ENCODE measurements at places on chromosomes 1 and 21.

- DNase-seq = peak; percentile 58
Observed at GRCh38 chr1:103514920-103515503, 10.5 kb upstream of the RNPC3 start.

DNA sequence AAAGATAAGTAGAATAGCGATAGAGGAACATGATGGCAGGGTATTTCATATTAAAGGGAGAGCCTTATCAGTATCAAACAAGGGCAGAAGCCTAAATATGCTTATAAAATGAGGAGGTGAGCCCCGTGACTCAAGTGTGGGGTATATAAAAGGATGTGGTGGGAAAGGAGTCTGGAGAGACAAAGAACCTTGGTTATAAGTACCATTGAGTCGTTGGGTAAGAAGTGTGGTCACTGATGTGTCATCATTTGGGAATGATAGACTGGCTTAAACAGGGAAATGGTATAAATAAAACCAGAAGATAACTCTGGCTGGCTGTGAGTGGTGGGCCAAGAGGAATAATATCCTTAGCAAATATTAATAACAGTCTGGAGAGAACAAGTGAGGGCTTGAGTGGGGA is 10.9 kb upstream of the CD5L start:
- no peak for DNase-seq

GRCh38 chr1:39623053-39623452 is 16.4 kb downstream of the HEYL start:
- DNase-seq = no peak

DNA sequence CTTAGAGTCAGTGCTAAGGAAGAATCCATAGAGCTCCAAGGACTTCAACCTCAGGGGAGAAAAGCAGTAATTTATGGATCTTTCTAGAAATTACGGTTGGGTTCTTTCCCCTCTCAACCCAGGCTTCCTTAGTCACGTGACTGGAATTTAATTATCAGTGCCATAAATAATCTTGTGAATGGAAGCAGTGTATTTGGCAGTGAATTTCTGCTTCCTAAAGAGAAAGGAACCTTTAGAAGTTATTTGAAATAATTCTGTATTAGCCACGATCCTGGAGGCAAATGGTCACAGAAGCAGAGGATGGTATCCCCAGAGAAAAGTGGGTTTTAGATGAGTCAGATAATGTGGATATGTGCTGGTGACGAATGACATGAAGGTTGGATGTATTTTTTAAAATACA is 89.6 kb downstream of the NFIA start:
- no peak for DNase-seq

DNA sequence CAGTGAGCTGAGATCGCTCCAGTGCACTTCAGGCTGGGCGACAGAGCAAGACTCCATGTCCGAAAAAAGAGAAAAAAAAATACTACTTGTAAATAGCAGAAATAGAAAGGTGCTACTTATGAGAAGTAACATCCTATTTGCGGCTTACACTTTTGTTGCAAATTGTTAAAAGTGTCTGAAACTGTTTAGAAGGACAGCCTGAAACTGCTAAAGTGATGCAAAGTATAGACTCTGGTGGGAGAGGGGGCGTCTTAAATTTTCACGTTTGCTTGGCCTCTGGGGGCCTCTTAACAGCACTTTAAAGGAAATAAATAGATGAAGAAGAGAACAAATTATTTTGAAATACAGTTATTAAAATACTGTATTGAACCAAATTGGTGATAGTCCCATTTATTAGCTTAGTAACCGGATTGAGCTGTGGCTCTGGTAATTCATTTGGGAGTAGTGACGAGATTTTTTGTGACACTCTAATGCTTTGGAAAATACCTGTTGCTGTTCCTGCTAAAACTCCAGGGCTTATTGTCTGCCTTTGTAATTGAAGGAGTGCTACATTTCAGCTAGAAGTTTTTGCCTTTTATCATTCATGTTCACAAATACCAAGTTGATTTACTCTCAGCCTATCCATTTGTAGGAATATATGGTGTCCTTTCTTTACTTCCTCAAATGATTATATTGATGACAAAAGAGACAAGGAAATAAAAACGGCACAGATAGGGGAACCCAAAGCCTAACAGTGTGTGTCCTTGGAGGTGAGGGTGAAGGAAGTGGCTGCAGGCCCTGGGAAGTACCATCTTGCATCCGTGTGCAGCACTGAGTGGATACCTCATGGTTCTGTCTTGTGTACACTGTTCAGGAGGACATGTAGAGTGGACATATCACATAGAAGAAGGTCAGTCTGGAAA is 6.2 kb downstream of the PKNOX1 start:
- no peak for DNase-seq

GRCh38 chr21:29005696-29006095 is 13.0 kb upstream of the LTN1 start:
- no peak for DNase-seq

- no peak for DNase-seq
Observed at GRCh38 chr1:159799446-159799985, 2.6 kb upstream of the FCRL6 start.

DNA sequence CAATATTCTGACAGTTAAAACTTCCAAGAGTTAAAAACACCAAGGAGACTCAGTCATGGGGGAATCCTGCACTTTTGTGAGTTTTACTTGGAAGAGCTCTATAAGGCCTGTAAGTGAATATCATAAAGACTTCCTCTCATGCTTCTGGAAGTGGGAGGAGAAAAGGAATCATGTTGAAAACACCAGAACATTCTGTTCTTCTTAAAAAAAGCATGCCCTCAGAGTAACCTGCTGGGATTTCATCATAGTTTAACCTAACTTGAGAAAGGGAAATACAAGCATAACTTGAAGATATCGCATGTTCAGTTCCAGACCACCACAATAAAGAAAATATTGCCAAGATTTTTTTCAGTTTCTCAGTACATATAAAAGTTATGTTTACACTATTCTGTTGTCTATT is 51.9 kb downstream of the COL11A1 start:
- DNase-seq = no peak

DNA sequence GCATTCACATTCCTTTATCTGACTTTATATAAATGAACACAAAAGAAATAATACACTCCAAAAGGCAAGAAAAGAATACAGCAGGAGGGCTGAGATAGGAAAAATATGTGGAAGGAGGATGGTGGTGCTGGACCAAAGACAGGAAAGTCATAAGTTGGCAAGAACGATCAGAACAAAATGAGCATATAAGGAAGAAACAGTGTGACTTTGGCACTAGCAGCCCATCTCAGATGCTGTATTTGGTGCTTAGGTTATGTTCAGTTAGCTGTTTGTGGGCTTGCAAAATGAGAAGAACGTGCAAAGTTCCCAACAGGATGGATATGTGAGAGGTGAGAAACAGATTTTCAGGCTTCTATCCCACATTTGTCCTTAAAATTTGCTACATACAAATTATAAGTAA is 719.8 kb upstream of the ADGRL4 start:
- no peak for DNase-seq

DNA sequence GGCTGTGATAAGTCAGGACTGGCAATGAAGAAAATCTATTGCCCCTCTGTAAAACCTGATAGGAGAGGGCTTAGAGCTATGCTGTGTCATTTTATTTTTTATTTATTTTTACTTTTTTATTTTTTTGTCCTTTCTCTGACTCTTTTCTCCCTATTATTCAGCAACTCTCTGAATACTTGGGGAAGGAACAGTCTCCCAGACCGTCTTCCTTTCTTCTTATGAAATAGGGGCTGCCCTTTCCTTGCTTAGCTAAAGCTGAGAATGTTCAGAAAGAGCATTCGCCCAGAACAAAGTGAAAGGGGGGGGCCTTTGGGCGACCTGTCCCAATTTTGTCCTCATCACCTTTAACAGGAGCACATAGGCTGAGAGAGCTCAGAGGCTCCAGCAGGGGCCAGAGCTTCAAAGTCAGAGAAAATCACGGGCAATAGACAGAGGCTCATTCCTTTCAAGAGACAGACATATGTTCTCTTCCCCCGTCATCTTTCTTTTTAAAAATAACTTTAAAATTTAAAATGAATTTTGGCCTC is 80.9 kb downstream of the RNF220 start:
- DNase-seq = no peak

- no peak for DNase-seq
Observed at GRCh38 chr1:25614501-25615171, 2.0 kb upstream of the MAN1C1 start.

- DNase-seq = no peak
Observed at GRCh38 chr1:56309065-56309464, 270.3 kb downstream of the PLPP3 start.

GRCh38 chr1:28971980-28972771 is 57.8 kb downstream of the EPB41 start:
- no peak for DNase-seq

GRCh38 chr21:45736690-45737484 is 93.4 kb downstream of the PCBP3 start:
- no peak for DNase-seq

- DNase-seq = peak; percentile 84
Observed at GRCh38 chr1:92511541-92511940, 24.8 kb upstream of the GFI1 start.

DNA sequence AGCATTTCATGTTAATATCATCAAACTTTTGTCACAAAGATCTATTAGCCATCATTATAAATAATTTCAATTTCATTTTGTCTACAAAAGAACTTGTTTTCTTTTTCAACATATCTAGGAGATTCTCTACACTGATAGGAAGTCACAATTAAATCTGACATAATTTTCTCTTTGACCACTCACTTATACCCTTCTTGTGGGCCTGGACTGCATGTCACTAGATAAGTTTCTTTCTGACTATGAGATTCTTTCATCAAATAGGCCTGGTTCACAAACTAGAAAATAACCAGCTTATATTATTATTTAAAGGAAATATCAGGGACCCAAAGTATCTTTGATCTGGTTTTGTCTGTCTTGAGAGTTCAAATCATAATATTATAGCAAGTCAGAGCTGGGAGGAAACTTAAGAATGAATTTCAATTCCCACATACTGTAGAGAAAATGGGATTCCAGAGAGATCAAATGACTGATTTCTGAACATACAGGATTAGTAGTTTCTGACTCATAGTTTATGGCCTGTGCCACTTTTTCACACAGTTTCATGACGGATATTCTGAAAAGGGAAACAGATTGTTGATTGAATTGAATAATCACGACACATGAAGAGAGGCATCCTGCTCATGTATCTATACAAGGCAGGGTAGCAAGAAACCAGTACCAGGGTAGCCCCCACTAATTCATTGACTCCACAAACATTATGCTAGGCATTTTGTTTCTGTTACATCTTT is 355.8 kb downstream of the GPATCH2 start:
- no peak for DNase-seq

- DNase-seq = no peak
Observed at GRCh38 chr1:229132706-229133105, 138.2 kb upstream of the RAB4A start.

GRCh38 chr1:28775121-28775942 is 36.6 kb upstream of the OPRD1 start:
- DNase-seq = peak; percentile 69

- DNase-seq = no peak
Observed at GRCh38 chr1:68202239-68202832, 30.0 kb downstream of the WLS start.

DNA sequence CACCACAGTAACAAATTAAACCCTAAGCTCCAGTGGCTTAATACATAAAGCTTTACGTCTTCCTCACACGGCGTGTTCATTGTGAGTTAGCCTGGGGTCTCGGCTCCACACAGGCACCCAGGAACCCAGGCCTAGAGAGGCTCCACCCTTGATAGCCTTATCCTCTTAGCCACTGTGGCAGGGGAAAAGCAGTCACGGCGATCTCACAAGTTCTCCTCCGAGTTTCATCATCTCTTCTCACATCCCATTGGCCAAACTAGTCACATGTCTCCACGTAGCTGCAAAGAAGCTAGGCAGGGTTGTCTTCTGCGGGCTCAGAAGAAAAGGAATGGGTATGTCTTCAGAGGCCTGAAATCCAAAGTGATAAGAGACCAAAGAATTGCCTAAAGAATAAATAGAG is 122.3 kb upstream of the GRIK3 start:
- DNase-seq = no peak

- no peak for DNase-seq
Observed at GRCh38 chr1:201715351-201715750, 113.6 kb upstream of the IPO9 start.

DNA sequence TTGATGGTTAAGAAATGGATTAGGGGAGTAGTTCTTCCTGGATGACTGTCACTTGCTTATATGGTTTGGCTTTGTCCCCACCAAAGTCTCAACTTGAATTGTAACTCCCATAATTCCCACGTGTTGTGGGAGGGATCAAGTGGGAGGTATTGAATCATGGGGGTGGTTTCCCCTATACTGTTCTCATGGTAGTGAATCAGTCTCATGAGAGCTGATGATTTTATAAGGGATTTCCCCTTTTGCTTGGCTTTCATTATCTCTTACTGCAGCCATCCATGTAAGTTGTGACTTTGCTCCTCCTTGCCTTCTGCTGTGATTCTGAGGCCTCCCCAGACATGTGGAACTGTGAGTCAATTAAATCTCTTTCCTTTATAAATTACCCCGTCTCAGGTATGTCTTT is 1621.1 kb downstream of the MRPL39 start:
- no peak for DNase-seq

GRCh38 chr1:165924117-165924516 is 96.7 kb downstream of the UCK2 start:
- no peak for DNase-seq

DNA sequence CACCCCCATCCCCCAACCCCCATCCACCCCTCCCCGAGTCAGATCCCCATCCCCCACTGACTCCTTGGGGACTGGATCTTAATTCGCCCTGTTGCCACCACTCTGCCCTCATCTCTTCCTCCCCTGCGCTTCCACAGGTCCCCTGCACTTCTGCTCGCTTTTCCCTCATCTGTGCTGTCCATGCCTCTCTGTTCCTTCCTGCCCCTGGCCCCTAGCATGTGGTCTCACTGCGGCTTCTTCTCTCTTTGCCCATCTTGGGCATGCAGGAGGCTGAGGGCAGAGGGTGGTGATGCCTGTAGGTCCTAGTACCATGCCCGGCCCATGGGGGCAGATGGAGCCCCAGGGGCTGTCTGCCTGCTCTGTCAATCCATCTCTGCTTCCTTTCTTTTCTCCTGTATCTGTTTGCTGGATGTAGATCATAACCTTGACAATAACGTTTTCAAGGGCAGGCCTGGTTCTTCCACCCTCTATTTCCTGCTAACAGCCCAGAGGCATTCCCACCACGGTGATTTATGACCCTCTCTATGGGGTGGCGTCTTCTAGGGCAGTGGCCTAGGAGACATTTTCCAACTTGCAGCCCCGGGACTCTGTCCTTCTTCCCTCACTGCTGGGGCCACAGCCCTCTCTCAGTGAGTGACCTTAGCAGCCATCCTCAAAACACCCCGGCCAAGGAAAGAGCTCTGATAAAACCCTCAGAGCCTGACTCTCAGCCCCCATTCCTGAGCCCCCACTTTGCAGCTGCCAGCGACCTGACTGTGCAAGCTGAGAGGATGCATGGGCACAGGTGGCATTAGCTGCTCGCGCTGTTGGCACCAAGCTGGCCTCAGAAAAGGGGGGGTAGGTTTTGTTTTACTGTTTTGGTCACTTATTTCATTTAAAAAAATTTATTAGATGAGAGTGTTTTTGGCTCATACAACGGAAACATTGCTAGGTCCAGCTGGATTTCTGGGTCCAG is 33.9 kb downstream of the TMEM51 start:
- no peak for DNase-seq

Measured in MM.1S (cell line).